Astrocyte of the cerebellum (primary cell): ENCODE measurements at places on chromosomes 6 and 20.
A peak's percentile ranks its signal among the peaks of the same experiment; 100 is the strongest.

DNA sequence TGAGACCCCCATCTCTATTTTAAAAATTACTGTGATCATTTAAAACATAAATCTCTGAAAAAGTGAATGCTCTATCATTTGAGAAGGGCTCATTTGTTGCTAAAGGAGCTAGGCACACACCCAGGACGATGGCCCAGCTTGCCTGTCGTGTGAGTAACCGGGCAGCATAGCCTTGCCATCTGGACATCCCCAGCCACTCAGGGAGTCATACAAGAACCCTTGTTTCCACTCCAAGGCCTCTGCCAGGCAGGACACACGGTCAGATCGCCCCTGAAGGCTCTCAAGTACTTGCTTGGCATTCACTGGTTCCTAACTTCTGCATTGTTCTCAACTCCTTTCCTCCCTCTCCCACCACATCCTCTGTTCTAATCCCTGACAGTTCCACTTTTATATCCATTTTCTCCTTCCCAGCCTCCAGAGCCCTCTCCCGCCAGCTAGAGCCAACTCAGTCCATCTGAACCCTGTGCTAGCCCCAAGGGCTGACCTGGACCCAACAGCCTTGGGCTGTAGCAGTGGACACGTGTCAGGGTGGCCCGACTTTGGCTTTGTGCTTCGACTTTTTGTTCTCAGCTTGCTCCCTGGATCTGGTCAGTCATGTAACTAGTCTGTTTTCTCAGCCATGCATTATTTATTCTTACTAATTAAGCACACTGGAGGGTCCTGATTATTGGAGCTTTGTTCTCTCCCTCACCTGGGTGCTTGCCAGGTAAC, 15.7 kb upstream of the EZR start:
- DNase-seq = no peak

DNA sequence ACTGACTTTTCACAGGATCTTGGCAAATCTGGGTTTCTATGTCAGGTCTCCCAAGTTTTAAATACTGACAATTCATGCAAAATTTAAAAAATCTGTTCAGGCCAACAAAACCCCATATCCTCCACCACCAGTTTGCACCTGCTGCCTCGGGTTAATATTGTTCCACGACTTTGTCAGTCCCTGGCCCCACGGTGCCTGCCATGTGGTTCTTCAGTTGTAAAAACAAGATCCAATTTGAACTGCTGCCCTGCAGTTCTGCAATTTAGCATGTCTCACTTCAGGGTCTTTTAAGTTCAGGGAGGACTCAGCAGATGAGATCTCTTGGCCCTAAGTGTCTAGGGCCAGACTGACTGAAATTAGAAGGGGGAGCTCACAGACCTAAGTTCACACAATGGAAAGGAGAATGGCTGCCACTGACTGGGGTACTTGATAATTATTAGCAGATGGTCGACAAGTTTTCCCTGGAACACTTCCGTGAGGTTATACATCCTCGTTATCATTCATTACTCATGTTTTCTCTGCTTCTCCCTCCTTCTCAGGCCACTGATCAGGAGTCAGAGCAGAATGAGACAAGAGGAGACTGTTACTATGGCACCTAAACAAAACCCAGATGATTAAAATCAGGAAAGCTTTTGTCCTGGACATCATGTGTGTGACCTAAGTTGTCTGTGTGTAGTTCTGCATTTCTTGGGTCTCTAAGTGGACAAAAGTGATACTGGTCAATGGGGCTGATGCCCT, 223.6 kb downstream of the KIF16B start:
- no peak for DNase-seq

DNA sequence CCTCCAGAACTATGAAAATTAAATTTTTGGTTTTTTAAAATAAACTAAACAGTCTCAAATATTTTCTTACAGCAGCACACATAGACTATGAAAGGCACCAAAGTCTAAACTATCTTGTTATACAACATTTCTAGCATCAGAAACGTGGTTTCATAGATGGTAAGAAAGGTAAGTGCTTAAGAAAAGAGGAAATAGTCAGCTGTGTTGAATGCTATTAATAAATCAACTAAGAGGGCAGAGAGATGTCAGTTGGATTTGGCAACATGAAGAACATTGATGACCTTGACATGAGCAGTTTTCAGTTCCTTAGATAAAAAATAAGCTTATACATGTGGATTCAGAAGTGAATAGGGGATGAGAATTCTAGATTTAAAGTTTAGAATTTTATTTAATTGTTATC, 113.6 kb downstream of the RFX6 start:
- no peak for DNase-seq

DNA sequence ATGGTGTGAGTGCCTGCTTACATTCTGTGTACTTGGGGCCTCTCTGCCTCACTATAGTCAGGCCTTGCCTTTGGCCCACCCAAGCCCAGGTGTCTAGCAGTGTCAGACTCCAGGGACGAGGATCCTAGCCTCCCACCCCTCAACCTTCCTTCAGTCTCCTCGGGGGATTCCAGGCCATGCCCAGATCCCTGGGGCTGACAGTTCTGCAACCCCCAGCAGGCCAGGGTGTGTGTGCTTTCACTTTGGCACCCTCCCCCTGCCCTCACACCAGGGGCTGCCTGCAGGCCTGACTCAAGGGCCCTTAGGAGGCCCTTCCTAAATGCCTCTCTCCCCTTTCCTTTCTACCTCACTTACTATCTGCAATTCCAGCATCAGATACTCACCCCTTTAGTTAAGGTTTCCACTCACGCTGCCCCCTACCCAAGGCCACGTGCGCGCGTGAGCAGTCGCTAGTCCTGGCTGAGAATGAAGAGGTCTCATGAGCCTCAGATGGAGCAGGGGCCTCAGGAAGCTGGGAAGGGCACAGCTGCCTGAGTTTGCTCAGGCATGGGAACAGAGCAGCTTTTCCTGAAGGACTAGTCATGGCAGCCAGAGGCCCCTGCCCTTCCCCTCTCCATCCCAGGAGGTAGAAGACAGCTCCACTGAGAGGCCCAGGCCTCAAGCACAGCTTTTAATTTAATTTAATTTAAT, 859 bp upstream of the CLPS start:
- DNase-seq = no peak

DNA sequence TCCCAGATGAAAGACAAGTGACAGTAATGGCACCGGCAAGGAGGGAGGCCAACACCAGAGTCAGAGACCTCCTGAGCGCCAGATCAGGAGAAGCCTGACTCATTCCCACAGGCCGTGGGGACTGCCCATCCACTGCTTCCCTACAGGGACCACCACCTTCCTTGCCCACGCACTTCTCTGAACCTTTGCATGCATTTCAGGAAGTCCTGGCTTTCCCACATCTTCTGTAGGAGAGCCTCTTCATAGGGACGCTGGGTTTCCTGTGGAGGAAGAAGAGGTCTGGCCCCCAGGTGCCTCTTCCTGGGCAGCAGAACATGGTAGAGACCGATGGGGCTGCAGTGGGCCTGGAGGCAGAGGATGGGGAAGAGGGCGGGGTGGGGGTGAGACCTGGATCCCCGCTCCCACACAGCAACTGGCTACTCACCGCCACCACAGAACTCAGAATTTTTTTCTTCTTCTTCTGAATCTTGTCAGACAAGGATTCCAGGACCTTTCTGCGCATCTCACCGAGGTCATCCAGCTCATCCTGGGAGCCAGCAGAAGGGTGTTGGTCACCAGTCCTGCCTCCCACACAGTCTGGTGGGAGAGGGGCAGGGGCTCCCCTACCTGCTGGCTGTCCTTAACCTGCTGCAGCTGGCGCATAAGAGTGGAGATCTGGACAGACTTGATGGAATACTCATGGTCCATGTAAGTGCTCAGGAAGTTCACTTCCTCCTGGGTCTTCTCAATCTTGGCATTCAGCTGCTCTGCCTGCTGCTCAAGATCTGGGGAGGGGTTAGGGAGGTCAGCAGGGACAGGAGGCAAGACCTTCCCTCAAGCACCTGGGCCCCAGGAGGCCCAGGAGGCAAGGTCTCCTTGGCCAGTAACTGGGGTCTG, 13.7 kb downstream of the C20orf96 start:
- DNase-seq = no peak

DNA sequence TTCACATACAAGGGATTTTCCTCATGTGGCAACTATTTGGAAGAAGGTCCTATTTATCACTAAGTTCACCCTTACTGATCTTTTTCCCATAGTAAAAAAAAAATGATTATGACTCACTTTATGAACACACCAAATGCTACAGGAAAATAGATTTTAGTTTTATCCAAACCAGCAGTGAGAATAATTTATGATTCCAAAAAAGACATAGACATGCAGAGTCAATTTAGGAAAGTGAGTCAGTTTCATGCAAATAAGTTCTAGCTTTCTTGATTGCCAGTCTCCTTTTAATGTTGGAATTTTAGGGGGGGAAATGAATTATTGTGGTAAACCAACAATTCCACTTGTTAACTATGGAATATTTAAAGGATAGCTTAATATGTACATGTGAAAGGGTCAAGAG, 64.0 kb upstream of the RNF146 start:
- no peak for DNase-seq

GRCh38 chr6:16762550-16763477, 1.6 kb upstream of the ATXN1 start:
- no peak for DNase-seq

- DNase-seq = peak; percentile 8
Measured at GRCh38 chr6:100657678-100658330, 193.1 kb upstream of the SIM1 start.

DNA sequence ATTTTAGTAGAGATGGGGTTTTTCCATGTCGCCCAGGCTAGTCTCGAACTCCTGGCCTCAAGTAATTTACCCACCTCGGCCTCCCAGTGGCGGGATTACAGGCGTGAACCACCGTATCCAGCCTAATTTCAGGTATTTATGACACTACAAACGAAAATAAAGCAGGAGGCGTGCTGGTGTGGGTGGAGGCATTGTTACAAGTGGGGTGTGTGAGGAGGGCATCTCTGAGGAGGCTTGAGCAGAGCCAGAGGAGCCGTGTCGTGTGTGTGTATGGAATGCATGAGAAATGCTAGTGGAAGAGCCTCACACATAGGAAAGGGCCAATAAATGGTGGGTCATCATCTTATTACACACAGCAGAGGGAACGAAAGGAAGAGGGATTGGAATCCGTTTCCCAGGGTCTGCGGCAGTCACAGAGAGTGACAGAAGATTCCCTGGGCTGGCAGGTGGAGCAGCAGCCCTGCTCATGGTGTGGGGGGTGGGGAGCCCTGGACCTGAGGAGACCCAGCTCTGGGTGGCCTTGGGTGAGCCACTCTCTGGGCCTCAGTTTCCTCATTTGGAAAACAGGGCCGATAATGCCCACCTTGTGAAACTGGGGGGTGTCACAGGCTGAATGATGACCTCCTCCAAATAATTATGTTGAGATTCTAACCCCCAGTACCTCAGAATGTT, 17.2 kb upstream of the PEDS1 start:
- DNase-seq = no peak

DNA sequence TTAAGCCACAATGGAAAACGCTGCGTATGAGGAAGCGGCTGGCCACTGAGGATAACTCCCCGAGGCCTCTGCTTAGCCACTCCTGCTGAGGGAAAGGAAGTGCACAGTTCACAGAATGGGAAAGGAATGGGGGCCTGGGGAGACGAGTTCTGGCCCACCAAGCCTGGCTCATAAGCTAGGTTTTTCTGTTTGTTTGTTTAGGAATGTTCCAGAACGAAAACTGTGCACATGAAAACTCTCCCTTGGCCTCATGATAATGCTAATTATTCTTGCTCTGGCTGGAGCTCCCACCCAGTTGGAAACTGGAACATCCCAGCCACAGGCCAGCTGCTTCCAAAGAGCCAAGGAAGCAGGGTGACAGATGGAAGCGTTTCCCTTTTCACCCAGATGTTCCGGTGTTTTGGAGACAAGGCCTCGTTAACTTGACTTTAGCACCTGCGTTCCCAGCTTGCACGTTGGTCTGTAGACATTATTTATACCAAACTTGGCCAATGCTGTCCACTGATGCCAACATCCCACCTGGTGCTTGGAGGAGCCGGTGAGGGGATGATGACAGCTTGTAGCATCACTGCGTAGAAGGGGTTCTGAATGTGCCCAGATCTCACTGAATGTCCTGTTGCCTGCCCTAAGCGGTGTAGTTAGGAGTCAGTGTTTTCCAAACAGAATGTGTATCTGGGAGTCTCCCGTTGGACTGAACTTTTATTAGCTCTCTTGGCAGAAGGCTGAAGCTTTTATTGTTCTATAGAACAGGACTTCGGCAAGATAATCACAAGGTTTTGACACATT, 34.5 kb downstream of the APCDD1L start:
- DNase-seq = no peak

DNA sequence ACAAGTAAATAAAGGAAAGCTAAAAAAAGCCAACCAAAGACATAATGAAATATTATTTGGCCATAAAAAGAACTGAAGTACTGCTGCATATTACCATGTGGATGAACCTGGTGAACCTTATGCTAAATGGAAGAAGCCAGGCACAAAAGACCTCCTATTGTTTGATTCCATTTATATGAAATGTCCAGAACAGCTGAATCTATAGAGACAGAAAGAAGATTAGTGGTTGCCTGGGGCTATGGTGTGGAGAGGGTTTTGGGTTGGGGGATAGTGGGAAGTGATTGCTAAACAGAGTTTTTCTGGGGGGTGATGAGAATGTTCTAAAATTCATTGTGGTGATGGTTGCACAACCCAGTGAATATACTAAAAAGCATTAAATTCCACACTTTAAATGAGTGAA, 53.2 kb downstream of the TSBP1 start:
- no peak for DNase-seq

DNA sequence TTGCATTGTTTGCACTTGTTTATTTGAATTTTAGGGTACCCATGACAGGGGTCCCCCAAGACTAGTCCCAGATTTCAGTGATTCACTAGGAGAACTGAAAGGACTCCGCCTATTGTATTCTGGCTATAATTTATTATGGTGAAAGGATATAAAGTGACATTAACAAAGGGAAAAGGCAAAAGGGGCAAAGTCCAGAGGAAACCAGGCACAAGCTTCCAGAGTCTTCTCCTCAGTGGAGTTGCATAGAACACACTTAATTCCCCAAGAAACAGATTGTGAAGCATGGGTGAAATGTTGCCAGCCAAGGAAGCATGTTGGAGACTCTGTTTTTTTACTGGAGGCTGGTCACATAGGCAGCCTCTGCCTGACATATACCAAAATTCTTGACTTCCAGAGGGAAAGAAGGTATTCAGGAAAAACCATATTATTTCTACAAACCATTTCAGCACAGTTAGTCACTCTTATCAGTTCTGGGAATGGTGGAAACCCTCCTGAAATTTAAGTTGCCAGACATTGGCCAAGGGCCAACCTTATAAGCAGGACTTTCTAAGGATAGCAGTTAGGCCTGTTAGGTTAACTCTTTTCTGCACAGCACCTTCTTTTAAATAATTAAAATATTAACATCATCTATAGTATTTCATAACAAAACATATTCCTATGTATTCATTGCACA, 71.8 kb downstream of the FIG4 start:
- no peak for DNase-seq

GRCh38 chr20:52619671-52620070, 352.5 kb upstream of the TSHZ2 start:
- no peak for DNase-seq

- DNase-seq = no peak
Measured at GRCh38 chr6:121698617-121699016, 263.2 kb downstream of the GJA1 start.
